HFFc6 (cell line): ENCODE measurements at places on chromosomes 2 and 18. TPM values are rescaled to one million over a fixed set of nuclear protein-coding genes. Genes with fewer than 3 reads are reported as not detected.

The RTP5 gene
- total RNA-seq = not detected in 3 replicates

The SKOR2 gene
- not detected in 3 replicates for total RNA-seq

The DOK6 gene
- total RNA-seq = not detected in 2 replicates

The NEU2 gene
- not detected in 2 replicates for total RNA-seq

The TTR gene
- total RNA-seq = not detected in 3 replicates

The ST8SIA3 gene
- total RNA-seq = not detected in 2 replicates

The HOXD9 gene
- total RNA-seq = 2.1 to 2.7 TPM (median 2.5 TPM) in 3 replicates

The AQP12B gene
- not detected in 2 replicates for total RNA-seq

The IL1RN gene
- not detected in 2 replicates for total RNA-seq

The ANO7 gene
- 0.69 to 1.1 TPM (median 0.97 TPM) in 3 replicates for total RNA-seq

The TCF7L1 gene
- total RNA-seq = 2.2 to 8.8 TPM (median 3.1 TPM) in 3 replicates

The UGT1A10 gene
- total RNA-seq = not detected in 3 replicates

The ALKAL2 gene
- total RNA-seq = not detected in 3 replicates

The LRP1B gene
- not detected in 3 replicates for total RNA-seq

The TACR1 gene
- 0.07 to 0.24 TPM (median 0.17 TPM) in 3 replicates for total RNA-seq

The L3MBTL4 gene
- not detected in 3 replicates for total RNA-seq

The DCDC2C gene
- not detected in 2 replicates for total RNA-seq

The FHOD3 gene
- total RNA-seq = 29.1 to 63.0 TPM (median 40.6 TPM) in 3 replicates

The SLC16A14 gene
- 0.53 TPM in 1 of 3 replicates, not detected in the others for total RNA-seq

The C2orf15 gene
- total RNA-seq = not detected in 3 replicates

The CCDC150 gene
- 2.3 to 4.0 TPM (median 3.7 TPM) in 3 replicates for total RNA-seq

The AQP12A gene
- not detected in 3 replicates for total RNA-seq

The GCG gene
- total RNA-seq = not detected in 3 replicates

The NAT8 gene
- total RNA-seq = not detected in 3 replicates

The ZAP70 gene
- not detected in 2 replicates for total RNA-seq

The PTPRN gene
- total RNA-seq = 5.2 to 12.5 TPM (median 6.7 TPM) in 3 replicates

The MYCN gene
- not detected in 2 replicates for total RNA-seq

The PRPF40A gene
- total RNA-seq = 88.8 to 97.4 TPM (median 92.0 TPM) in 3 replicates

The GAL3ST2 gene
- 0.21 to 0.26 TPM in 2 of 3 replicates, not detected in the other for total RNA-seq

The ALPI gene
- not detected in 3 replicates for total RNA-seq

The SULT1C2 gene
- not detected in 3 replicates for total RNA-seq

The REG3G gene
- not detected in 2 replicates for total RNA-seq

The SKA1 gene
- 6.4 to 18.7 TPM (median 14.9 TPM) in 3 replicates for total RNA-seq

The BOLL gene
- not detected in 3 replicates for total RNA-seq

The RAD51AP2 gene
- not detected in 3 replicates for total RNA-seq

The LPIN2 gene
- total RNA-seq = 26.1 to 27.7 TPM (median 26.9 TPM) in 3 replicates

The ALMS1 gene
- 7.7 to 9.3 TPM (median 8.7 TPM) in 3 replicates for total RNA-seq

The BAZ2B gene
- total RNA-seq = 16.3 to 21.9 TPM (median 19.6 TPM) in 3 replicates

The SCN3A gene
- total RNA-seq = 0.07 to 1.9 TPM in 2 of 3 replicates, not detected in the other

The SCTR gene
- total RNA-seq = not detected in 3 replicates

The CGREF1 gene
- total RNA-seq = 0.12 TPM in 1 of 3 replicates, not detected in the others

The PKDCC gene
- total RNA-seq = not detected in 2 replicates

The CYRIA gene
- total RNA-seq = not detected in 3 replicates

The SLC4A3 gene
- 3.7 to 11.0 TPM (median 9.5 TPM) in 3 replicates for total RNA-seq
